Hepatocyte (in vitro differentiated cells): ENCODE measurements at places on chromosomes 7 and 10. TPM values are rescaled to one million over a fixed set of nuclear protein-coding genes. Genes with fewer than 3 reads are reported as not detected.

Gene ZNF273
- polyA plus RNA-seq = 3.2 and 4.1 TPM in 2 replicates

Gene CNOT4
- polyA plus RNA-seq = 10.9 and 11.8 TPM in 2 replicates

Gene OGDH
- 38.8 and 40.8 TPM in 2 replicates for polyA plus RNA-seq

Gene MAD1L1
- polyA plus RNA-seq = 30.7 TPM in 2 replicates

DNA sequence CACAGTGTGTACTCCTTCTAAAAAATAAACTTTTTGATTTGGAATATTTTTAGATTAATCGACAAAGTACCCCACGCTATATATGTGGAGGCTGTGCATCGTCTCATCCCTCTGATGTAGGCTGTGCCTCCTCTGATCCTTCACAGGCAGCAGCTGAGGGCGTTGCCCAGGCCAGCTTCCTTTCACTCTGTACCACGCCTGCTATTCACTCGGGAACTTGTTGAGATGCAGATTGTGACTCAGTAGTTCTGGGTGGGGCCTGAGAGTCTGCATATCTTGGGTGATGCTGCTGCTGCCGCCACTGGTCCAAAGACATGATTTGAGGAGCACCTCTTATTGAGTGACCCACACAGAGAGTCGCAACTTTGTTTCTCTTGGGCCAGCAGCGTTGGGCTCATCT is 7.9 kb upstream of the C10orf120 start:
- no peaks in the 10 kb centered on the region for H3K36me3 ChIP-seq
- H3K4me3 ChIP-seq = no peak overlapping the region
- no peaks in the 10 kb centered on the region for H3K4me1 ChIP-seq
- no peak overlapping the region for H3K27ac ChIP-seq
- DNase-seq = no peak
- peaks cover 22% of the 10 kb centered on the region for H3K27me3 ChIP-seq

- no peaks in the 10 kb centered on the region for H3K4me1 ChIP-seq
- no peaks in the 10 kb centered on the region for H3K36me3 ChIP-seq
- H3K27me3 ChIP-seq = no peaks in the 10 kb centered on the region
- DNase-seq = peak; percentile 37
- H3K27ac ChIP-seq = no peak overlapping the region
These were observed 655.0 kb downstream of the SDK1 start for GRCh38 chr7:3955751-3956696.

DNA sequence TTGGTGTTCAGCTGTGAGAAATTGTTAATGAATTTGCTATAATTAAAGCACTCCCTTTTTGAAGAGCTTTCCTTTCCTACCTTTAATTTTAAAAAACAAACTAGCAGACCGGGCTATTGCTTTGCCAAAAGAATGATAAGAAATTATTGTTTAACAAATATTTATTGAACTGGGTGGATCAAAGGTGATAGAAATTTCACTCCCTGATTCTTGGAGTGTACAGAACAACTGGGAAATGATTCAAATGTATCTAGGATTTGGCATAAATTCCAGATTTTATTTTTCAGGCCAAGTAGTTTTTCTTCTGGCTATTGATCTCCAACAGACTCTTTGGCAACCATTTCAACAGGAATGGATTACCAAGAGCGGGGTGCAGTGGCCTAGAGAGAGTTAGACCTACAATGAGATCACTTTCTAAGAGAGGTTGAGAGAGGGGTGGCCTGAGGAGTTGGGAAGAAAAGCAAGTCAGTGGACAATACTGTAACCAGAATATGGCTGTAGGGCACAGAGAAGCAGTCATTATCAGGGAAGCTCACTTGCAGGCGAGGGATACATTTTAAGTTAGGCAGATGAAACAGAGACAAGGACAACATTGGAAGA is 71.9 kb downstream of the PLXDC2 start:
- no peak overlapping the region for H3K4me3 ChIP-seq
- no peaks in the 10 kb centered on the region for H3K4me1 ChIP-seq
- H3K36me3 ChIP-seq = no peaks in the 10 kb centered on the region
- DNase-seq = no peak
- no peak overlapping the region for H3K27ac ChIP-seq

GRCh38 chr7:22972207-22972606 is 41.7 kb downstream of the HYCC1 start:
- H3K4me1 ChIP-seq = no peaks in the 10 kb centered on the region
- no peak overlapping the region for H3K27ac ChIP-seq
- DNase-seq = no peak
- no peaks in the 10 kb centered on the region for H3K36me3 ChIP-seq

- no peak overlapping the region for H3K4me3 ChIP-seq
- peak overlapping the region; percentile 92 for H3K27ac ChIP-seq
- no peaks in the 10 kb centered on the region for H3K27me3 ChIP-seq
- H3K36me3 ChIP-seq = no peaks in the 10 kb centered on the region
- H3K4me1 ChIP-seq = peaks cover 22% of the 10 kb centered on the region
- DNase-seq = peak; percentile 82
These were observed 176.2 kb upstream of the ITGB1 start for GRCh38 chr10:33134011-33134751.

DNA sequence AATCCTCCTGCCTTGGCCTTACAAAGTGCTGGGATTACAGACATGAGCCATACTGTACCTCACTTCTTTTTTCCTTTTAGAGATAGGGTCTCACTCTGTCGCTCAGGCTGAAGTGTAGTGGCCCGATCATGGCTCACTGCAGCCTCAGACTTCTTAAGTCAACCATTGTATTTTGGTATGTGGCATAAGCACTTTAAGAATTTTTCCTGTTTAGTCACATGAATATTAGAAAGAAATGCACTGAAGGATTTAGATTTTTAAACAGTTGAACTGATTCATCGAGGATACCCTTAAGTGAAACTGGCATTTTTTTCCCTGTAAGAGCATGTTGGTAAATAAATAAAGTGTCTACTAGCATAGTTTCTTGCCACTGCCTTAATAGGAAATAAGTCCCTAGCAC is 319.3 kb upstream of the CACNA2D1 start:
- no peaks in the 10 kb centered on the region for H3K27me3 ChIP-seq
- H3K27ac ChIP-seq = no peak overlapping the region
- no peak for DNase-seq
- H3K36me3 ChIP-seq = no peaks in the 10 kb centered on the region
- no peak overlapping the region for H3K4me3 ChIP-seq

DNA sequence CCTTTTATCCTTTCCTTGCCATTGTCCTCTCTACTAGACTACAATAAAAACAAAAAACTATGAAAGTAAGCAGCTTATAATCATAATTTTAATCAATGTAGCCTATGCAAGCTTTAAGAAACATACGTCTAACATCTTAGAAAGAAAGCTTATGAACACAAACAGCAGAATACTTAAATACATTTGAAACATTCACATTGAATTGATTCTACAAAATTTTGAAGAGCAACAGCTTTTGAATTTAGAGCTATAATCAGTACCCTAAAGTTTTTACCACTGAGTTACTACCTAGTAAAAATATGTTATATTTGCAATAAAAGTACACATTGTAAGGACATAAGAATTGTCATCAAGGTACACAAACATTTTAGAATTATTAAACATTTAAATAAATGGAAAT is 7.2 kb downstream of the MEOX2 start:
- peaks cover 25% of the 10 kb centered on the region for H3K27me3 ChIP-seq
- H3K36me3 ChIP-seq = no peaks in the 10 kb centered on the region
- H3K27ac ChIP-seq = no peak overlapping the region
- DNase-seq = no peak
- H3K4me1 ChIP-seq = no peaks in the 10 kb centered on the region

GRCh38 chr7:158083526-158084310 is 503.9 kb downstream of the PTPRN2 start:
- no peaks in the 10 kb centered on the region for H3K27me3 ChIP-seq
- H3K27ac ChIP-seq = no peak overlapping the region
- no peak for DNase-seq
- H3K36me3 ChIP-seq = no peaks in the 10 kb centered on the region
- no peak overlapping the region for H3K4me3 ChIP-seq

DNA sequence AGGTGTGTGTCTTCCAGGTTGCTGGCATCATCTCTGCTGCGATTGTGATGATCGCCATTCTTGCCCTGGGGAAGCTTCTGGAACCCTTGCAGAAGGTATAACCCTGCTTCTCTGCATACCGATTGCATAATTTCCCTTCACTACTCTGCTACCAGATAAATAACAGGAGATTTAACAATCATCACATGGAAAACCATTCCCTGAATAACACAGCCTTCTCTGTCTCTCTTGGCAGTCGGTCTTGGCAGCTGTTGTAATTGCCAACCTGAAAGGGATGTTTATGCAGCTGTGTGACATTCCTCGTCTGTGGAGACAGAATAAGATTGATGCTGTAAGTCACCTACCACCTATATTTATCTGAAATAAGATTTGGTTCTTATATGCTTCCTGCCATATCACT is 33.8 kb downstream of the SLC26A4 start:
- DNase-seq = no peak
- H3K4me3 ChIP-seq = no peak overlapping the region
- H3K36me3 ChIP-seq = no peaks in the 10 kb centered on the region
- H3K27me3 ChIP-seq = peaks cover 22% of the 10 kb centered on the region
- no peaks in the 10 kb centered on the region for H3K4me1 ChIP-seq
